Activated naive CD8-positive, alpha-beta T cell treated with anti-CD3 and anti-CD28 coated beads, Interleukin-2, amount 10 ng/mL, durations not matched to agents 7 days and 5 days (primary cell): ENCODE measurements at places on chromosomes 5 and 9. TPM values are rescaled to one million over a fixed set of nuclear protein-coding genes. Genes with fewer than 3 reads are reported as not detected.

DNA sequence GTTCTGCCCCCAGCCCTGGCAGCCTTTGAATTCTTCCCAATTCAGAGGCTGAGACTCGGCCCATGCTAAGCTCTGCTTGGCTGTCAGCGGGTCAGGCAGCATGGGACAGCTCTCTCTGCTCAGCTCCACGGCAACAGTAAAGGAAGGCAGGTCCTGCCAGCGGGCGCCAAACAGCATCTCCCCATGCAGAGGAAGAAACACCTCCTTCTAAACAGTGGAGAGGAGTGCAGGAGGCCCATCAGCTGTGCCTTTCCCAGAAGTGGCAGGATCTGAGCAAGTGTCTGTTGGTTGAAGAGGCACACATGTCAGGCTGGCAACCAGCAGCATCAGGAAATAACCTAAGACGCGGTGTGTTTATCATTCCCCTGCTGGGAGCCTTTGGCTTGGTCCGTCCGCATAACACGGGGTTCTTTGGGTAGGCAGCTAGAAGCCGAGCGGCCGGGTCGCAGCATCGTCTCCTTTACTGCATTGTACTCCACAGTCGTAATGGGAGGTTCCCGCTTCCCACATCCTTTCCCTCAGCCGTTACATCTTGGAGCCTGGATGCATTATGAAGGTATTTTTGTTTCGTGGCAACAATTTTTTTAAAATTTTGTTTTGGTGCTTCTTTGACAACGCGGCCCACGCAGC is 42.7 kb upstream of the NCS1 start:
- DNase-seq, result no peak
- H3K36me3 ChIP-seq, result peaks cover 26% of the 10 kb centered on the region
- no peaks in the 10 kb centered on the region for H3K27me3 ChIP-seq
- peaks cover 44% of the 10 kb centered on the region for H3K4me1 ChIP-seq
- H3K27ac ChIP-seq, result peak overlapping the region; percentile 93

DNA sequence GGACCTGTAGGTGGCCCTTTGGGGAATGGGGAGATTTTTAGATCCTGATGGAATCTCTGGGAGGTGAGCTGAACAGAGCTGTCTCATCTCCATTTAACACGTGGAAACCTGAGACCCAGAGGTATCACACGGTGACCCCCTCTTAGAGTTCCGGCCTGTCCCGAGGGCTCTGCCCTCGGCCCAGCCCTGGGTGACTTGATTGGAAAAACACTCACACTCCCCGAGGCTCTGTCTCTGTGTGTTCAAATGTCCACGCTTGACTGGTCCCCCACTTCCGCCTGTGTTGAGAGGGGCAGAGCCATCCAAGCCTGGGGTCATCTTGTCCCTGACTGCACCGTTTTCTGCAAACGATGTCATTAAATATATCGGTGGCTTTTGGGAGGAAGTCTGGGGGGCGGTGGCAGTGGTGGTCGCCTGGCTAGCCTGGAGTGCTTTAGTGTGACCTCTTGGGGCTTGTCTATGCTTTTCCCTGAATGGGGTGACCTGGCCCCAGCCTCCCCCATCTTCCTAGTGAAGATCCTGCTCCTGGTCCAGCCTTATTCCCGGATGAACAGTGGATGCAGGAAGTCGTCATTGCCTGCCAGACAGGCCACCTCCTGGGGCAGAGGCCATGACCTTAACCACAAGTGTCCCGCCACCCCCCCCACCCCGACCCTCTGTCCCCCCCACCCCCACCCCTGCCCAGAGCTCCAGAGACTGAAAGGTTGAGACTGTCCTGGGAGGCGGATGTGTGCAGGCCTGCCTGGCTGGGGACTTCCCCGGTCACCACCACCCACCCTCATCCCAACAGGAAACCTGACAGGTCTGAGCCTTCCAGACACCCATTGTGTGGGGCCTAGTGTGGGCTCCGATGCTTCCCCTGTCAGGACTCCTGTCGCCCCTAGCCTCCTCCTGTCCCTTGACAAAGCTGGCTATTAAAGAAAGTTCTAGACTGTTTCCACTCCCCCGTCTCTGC is 5.3 kb upstream of the DAB2IP start:
- no peak for DNase-seq
- no peak overlapping the region for H3K27ac ChIP-seq
- no peak overlapping the region for H3K4me3 ChIP-seq
- peaks cover 27% of the 10 kb centered on the region for H3K27me3 ChIP-seq
- no peaks in the 10 kb centered on the region for H3K36me3 ChIP-seq
- H3K4me1 ChIP-seq, result peaks cover 4% of the 10 kb centered on the region

DNA sequence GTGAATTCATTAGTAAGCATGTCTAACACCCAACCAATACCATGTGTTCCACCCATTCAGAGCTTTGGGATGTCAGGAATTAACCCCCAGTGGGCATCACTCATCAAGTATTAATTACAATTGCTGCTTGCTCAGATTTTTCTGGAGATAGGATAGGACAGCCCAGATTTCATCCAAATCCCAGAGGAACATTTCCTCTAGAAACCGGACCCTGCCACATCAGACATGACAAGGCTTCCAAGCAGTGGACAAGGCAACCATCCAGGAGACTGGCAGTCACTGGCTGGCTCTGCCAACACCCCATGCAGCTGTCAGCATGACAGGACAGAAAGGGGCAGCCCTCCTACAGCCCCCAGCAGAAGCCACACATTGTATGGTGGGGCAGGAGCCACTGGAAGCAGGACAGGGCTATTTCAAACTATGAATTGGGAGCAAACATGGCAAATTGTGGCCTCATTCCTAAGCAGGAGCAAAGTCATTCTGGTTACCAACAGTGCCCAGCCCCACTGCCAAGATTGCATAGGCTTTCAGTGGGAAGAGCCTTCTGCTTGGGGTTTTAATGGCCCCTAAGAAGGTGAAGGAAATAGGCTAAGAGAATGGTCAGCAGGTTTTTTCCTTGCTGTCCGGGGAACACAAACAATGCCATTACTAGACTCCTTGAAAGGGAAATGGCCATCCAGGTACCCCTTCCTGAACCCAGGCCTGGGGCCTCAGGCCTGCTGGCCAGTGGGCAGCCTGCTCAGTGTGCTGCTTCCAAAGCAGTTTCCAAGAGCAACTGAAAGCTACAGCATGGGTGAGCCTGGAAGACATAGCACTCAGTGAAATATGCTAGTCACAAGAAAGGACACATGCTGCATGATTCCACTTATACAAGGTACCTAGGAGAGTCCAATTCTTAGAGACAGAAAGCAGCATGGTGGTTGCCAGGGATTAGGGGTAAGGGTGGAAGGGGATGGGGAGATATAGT is 294.7 kb upstream of the SLC30A5 start:
- H3K4me1 ChIP-seq, result no peaks in the 10 kb centered on the region
- H3K27ac ChIP-seq, result no peak overlapping the region
- no peaks in the 10 kb centered on the region for H3K27me3 ChIP-seq
- no peak overlapping the region for H3K4me3 ChIP-seq

GRCh38 chr5:6243706-6244338 is 134.5 kb downstream of the MED10 start:
- H3K4me1 ChIP-seq, result no peaks in the 10 kb centered on the region
- no peak for DNase-seq
- H3K4me3 ChIP-seq, result no peak overlapping the region
- H3K27me3 ChIP-seq, result peaks cover 3% of the 10 kb centered on the region
- no peaks in the 10 kb centered on the region for H3K36me3 ChIP-seq
- no peak overlapping the region for H3K27ac ChIP-seq

IFNA21 gene
- total RNA-seq, result not detected

GRCh38 chr5:96648023-96648422 is 14.2 kb upstream of the CAST start:
- peaks cover 33% of the 10 kb centered on the region for H3K27me3 ChIP-seq
- H3K4me1 ChIP-seq, result peaks cover 3% of the 10 kb centered on the region
- H3K36me3 ChIP-seq, result no peaks in the 10 kb centered on the region
- no peak for DNase-seq
- no peak overlapping the region for H3K27ac ChIP-seq

GRCh38 chr9:119998614-119999013 is 581.4 kb downstream of the CDK5RAP2 start:
- DNase-seq, result no peak
- H3K27me3 ChIP-seq, result no peaks in the 10 kb centered on the region
- H3K4me3 ChIP-seq, result no peak overlapping the region
- H3K4me1 ChIP-seq, result no peaks in the 10 kb centered on the region
- H3K36me3 ChIP-seq, result no peaks in the 10 kb centered on the region

DNA sequence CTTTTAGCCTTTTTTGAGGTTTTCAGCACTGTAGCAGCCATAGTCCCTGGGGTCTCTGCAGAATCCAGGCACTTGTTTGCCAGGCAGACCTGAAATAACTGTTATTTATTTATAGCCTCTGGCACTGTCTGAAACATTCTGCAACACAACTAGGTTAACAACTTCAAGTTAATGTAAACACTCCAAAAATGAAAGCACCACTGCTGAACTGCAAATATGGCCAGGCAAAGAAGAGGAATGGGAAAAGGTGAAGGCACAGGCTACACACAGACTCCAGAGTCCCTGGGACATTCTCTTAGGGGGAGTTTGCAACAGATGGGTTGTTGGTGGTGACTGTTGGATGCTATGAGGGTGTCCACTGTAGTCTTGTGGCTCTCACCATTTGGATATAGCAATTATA is 369.0 kb downstream of the MAT2B start:
- no peak overlapping the region for H3K4me3 ChIP-seq
- no peaks in the 10 kb centered on the region for H3K36me3 ChIP-seq
- no peak overlapping the region for H3K27ac ChIP-seq
- H3K4me1 ChIP-seq, result no peaks in the 10 kb centered on the region
- H3K27me3 ChIP-seq, result no peaks in the 10 kb centered on the region

- no peak for DNase-seq
- no peak overlapping the region for H3K27ac ChIP-seq
- peaks cover 22% of the 10 kb centered on the region for H3K27me3 ChIP-seq
- peaks cover 27% of the 10 kb centered on the region for H3K4me1 ChIP-seq
Observed at GRCh38 chr9:97714435-97714834, 17.3 kb upstream of the XPA start.

DNA sequence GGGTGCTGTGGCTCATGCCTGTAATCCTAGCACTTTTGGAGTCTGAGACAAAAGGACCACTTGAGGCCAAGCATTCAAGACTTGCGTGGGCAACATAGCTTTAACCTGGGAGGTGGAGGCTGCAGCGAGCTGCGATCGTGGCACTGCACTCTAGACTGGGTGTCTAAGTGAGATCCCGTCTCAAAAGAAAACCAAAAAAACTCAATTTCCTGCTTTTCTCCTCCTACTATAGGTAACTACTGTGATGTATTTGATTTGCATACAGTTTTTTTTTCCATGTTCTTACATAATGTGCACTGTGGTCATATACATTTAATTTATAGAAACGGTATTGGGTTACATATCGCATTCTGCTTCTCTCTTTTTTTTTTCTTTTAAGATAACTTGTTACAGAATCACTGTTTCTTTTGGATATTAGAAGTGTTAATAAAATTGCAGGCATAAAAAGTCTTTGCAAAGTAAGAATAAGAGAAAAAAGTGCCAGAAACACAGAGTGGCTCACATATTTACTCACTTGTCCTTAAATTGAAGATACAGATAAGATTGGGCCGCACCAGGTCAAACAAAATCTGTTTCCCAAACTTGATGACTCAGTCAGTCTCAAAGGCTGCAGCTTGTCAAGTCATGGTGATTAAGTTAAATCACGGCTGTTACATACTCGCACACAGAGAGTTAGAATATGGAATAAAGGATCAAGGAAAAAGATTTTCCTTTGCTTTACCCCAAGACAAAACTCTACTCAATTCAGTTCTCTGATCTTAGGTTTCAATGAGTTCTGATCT is 2.0 kb upstream of the PTGR1 start:
- H3K27me3 ChIP-seq, result peaks cover 48% of the 10 kb centered on the region
- DNase-seq, result no peak
- H3K4me1 ChIP-seq, result peaks cover 19% of the 10 kb centered on the region
- H3K36me3 ChIP-seq, result no peaks in the 10 kb centered on the region
- no peak overlapping the region for H3K4me3 ChIP-seq

MRPL22 gene
- total RNA-seq, result 52.4 TPM

DNA sequence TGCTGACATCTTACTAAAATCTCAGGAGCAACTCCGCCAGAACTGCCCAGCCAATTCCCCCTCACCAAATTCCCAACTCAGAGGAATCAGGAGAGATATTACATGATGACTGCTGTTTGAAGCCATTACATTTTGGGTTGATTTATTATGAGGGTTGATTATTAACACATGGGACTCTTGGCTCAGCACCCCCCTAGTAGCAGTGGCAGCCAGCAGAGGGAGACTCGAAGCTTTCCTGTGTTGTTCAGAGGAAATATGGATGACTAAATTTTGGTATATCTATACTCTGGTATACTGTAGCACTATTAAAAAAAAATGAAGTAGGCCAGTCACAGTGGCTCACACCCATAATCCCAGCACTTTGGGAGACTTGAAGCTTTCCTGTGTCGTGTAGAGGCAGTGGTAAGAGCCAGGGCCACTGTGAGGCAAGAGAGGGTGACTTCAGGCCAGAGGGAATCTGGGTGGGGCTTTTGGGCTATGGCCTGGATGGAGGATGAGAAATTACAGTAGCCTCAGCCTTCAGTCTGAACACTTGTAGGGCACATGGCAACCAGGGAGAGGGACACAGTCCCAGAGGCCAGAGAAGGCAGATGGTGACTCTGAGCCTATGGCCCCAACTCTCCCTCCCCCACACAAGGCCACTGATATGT is 111.4 kb downstream of the LHX2 start:
- no peak overlapping the region for H3K4me3 ChIP-seq
- peaks cover 2% of the 10 kb centered on the region for H3K27me3 ChIP-seq
- DNase-seq, result no peak
- H3K27ac ChIP-seq, result no peak overlapping the region
- H3K36me3 ChIP-seq, result no peaks in the 10 kb centered on the region
- peaks cover 5% of the 10 kb centered on the region for H3K4me1 ChIP-seq

DNA sequence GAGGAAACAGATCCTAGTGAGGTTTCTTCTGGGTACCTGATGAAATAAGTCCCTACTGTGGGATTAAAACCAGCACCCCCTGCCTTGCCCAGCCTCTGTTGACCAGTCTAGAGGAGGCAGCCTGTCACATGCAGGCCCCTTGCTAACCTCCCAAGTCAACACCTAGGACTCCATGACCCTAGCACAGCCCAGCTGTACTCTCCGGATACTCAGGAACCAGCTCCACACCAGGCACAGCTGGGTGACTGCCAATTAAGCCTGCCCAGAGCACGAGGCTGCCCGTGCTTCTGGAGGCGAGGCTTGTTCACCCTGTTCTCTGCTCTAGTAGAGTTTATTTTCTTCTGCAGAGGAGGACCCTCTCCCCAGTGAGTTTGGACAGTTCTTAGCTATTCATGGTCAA is 92.5 kb downstream of the SNX24 start:
- no peaks in the 10 kb centered on the region for H3K36me3 ChIP-seq
- peaks cover under 1% of the 10 kb centered on the region for H3K4me1 ChIP-seq
- no peak overlapping the region for H3K27ac ChIP-seq
- no peak for DNase-seq
- peaks cover 4% of the 10 kb centered on the region for H3K27me3 ChIP-seq
